Activated CD8-positive, alpha-beta memory T cell treated with anti-CD3 and anti-CD28 coated beads for 1 hour (primary cell): ENCODE measurements at places on chromosomes 6 and 20.

DNA sequence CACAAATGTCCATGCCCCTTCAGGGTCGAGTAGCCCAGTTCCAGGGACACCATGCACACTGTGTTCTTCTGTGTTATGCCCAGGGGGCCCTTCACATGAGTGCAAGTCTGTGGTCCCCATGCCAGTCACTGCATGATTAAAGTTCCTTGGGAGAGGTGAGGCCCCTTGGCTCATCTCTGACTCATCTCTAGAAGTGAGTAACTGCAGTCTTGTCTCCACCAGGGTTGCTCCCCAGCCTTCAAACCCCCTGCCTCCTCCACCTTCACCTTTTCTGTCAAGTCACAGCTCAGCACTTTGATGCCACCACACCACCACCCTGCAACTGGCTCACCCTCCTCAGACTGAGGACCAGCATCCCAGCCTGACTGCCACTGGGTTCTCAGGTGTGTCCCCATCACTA, 161.7 kb downstream of the UNC5CL start:
- no peak for DNase-seq

DNA sequence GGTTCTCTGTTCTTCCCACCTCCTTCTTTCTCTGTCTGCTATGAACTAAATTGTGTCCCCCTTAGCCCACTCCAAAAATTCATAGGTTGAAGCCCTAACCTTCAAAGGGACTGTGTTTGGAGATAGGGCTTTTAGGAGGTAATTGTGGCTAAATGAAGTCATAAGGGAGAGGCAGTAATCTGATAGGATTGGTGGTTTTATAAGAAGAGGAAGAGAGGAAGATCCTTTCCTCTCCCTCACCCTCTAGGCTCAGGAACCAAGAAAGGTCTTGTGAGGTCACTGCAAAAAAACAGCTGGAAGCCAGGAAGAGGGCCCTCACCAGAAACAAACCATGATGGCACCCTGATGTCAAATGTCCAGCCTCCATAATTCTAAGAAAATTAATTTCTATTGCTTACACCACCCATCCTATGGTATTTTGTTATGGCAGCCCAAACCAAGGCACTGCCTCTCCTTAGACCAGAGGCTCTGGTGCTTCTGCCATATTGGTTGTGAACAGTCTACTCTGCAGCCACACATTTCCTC, 135.1 kb upstream of the COL21A1 start:
- DNase-seq = no peak

DNA sequence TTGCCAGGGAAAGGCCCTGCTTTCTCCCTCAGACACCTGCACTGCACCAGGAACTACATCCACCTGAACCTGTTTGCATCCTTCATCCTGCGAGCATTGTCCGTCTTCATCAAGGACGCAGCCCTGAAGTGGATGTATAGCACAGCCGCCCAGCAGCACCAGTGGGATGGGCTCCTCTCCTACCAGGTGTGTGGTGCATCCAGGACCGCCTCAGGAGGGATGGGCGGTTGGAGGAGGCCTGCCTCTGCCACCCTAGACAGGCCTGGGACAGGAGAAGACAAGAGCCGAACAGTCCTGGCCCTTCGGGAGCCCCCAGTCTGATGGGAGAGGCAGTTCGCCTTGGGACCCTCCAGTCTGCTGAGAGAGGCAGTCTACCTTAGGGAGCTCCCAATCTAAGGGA, 24.2 kb downstream of the GLP1R start:
- DNase-seq = no peak

GRCh38 chr20:40630713-40631112, 58.3 kb downstream of the MAFB start:
- no peak for DNase-seq

DNA sequence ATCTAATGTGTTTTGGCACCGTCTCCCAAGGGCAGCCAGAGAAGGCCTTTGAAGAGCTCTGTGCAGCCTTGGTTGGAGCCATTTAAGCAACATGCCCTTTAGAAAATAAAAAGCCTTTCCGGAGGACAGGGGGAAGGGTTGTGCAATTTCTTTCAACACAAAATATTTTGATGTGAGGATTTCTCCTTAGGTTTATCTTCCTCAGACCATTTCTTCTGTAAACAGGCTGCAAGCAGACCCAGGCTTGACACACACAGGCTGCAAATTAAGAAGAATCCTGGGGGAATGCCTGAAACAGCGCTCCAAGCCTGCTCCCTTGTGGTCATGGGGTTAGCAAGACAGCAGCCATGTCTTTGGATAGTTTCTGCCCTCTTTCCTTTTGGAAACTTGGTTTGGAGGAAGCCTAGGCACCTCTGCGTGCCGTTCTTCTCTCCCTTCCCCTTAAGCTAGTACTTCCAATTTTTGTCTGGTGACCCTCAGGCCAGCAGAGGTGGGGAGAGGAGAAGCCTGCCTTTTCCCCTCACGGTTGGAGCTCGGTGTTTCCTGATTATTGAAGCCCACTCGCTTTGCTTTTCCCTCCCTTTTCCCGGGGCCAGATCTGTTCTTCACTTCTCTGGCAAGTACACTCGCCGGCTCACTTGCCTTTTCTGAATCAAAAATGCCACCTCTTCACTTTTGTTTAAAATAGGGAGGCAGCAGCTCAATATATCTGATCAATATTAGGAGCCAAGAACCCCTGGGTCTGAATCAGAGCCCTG, 39.6 kb upstream of the NOX3 start:
- no peak for DNase-seq

DNA sequence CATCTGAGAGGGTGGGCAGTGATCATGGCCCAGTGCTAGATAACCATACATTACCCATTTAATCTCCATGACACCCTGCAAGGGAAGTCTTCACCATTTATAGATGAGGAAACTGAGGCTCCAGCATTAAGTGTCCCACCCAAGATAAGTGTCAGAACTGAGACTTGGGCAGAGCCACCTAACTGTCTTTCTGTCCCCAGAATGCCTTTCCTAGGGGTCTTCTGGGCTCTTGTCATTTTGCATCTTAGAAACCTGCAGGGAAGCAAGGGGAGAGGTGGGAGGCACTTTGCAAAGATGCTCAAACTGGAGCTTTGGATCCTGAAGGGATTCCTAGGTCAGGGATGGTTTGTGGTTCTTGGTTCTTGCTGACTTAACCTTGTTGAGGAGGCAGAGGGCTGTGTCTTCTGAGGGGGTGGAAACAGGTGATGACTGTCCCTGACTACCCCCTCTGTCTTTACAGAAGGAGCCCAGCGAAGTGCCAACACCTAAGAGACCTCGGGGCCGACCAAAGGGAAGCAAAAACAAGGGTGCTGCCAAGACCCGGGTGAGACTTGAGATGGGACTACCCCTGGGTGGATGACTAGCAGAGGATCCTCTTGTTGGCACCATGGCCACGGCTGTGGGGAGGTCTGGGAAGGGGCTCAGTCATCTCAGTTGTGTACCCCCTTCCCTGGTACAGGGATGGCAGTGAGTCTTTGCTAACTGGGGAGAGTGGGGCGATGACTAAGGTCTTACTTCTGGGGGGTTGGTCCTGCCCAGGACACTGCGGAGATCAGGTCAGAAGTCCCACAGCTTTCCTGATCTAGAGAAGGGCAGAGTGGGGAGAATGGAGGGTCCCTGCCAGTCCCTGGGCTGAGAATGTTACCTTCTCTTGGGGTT, 5.8 kb downstream of the HMGA1 start:
- no peak for DNase-seq

DNA sequence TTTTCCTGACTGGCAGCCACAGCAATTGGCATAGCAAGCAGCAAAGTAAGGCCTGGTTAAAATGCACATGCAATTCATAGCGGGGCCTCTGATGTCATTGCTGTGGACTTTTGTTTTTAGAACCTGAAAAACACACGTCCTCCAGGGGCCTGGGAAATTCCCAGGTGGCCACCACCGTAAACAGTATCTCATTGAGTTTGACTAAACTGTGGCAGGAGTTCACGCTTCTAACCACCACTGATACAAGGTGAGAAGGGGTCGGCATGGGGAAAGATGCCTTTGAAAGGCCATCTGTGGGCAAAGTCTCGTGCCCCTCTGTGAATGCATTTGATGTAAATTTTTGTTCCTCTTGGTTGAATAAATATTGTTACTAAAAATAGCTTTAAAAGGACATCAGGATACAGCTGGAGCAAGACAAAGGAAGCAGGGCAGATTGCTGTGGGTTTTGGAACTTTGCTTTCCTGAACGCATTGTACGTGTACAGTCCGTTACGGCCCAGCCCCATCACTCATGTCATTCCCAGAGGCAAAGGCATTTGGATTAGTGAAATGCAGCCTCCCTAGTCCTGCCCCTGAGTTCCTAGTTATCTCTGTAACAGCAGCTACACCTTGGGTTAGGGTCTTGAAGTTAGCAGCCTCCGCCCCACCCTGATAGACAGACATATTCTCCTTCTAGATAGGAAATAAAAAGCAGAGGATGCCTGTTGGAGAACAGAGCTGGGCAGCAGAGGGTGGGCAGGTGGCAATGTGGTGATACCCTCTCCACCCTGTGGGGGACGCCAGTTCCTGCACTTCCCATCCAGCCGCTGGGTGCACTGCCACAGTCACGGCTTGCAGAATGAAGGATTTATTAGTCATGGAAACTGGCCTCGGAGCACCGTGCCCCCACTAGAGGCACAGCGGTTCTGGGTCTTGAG, 80.3 kb downstream of the ZDHHC14 start:
- no peak for DNase-seq

DNA sequence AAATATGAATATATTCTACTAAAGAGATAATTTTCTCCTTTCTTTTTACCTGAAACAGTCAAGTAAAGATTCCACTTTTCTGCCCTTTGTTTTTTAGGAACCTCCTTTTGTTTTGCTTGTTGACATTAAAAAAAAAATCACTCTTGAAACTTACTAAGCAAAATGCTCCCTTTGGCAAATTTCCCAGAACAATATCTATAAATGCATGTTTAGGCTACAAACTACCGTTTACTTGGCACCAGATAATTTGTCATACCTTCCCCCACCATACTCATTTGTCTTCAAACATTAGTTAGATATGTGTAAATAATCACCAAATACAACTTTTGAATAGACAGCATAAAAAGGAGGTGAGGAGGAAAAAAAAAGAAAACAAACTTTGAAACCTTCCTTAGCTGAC, 604.7 kb downstream of the RFPL4B start:
- DNase-seq = no peak

DNA sequence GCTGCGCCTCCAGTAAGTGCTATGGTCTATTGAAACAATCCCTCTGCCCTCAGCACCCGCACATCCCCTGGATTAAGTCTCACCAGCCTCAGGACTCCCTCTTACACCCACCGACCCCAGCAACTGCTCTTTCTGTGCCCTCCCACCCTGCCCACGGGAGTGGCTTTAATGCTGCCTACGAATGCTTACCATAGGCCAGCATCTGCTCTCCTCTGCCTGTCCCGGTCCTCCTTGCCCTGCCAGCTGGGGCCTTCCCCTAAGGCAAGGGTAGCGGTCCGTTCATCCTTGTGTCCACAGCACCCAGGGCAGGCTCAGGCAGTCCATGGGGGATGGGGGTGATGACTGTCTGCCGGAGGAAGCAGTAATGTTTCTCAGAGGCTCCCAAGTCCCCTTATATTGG, 4.1 kb downstream of the EBF4 start:
- no peak for DNase-seq

DNA sequence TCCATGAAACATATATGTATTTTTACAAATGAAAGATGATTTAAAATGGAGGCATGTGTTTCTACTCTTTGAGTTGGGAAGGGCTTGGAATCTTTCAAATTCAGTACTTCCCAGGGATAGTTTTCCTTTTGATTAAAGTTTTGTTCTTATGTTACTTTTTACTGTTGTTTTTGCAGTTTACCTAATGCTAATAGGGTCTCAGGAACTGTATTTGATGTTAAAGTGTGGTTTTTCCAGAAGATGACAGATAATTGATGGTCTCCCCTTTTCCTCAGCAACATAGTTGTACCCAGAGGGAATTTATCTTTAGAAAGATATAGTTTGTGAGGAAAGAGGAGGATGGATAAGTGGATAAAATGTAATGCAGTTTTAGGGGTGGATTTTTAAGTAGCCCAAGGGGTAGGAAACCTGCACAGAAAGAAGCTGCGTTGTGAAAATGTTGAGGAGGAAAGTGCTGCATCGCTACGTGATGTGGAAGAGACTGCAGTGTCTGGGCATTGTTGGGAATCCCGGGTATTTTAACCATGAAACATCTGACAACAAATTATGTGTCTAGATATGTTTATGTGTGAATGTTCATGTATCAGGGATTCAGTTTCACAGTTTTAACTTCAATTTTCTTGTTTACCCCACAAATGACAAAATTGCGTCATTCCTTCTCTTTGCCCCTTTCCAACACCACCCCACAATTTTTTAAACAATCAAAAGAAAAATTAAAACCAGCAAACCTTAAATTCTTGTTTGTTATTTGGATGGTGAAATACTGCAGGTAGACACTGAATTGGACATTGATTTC, 42.3 kb downstream of the GNAS start:
- no peak for DNase-seq

DNA sequence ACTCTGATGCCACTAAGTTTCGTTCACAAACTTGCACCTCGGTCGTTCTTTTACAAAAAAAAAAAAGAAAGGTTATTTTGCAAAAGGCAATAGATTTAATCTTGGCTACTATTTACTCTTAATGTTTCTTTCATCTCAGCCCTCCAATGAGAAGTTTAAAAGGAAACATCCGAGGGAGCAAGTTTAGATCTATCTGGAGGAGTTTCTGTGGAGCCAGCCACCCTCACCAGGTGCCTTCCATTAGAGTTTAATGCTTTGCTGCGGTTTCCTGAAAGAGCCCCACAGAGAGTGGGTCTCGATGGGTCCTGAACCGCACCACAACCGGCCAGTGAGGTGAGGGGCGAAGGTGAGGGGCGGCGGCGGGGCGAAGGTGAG, 632 bp downstream of the PRKN start:
- DNase-seq = no peak

GRCh38 chr6:117502580-117502979, 20.1 kb downstream of the DCBLD1 start:
- no peak for DNase-seq

DNA sequence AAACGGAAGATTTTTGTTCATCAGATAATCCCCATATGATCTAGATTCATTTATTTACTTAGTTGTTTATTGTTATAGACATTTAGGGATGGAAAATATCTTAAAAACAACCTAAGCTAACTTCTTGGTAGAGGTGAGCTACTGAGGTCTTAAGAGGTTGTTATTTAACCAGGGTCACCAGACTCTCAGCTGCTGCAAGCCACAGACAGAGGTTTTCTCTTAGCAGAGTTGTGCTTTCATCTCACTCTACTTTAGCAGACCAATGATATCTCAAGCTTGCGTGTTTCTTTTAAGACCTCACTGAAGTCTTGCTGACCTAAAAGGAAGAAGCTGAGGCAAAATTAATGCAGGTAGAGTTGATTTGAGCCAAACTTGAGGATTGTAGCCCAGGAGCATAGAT, 43.6 kb downstream of the NCOA7 start:
- DNase-seq = no peak

GRCh38 chr6:43883847-43884651, 114.0 kb downstream of the VEGFA start:
- DNase-seq = no peak

GRCh38 chr6:111777357-111777756, 95.9 kb downstream of the FYN start:
- DNase-seq = no peak

DNA sequence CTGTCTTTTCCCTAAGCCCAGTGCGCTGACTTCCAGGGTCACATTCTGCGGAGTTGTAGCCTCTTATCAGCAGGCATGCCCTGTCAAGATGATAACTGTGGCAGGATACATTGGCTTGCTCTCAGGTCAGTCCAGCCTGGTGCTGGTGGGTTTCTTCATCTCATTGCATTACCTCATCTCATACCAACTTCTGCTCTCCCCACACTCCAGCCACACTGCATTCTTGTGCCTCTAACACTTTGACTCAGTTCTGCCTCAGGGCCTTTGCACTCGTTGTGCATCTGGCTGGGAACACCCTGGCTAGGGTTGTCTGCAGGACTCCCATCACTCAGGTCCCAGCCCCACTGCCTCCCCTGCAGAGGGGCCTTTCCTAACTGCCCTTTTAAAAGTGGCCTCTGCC, 110.3 kb upstream of the BACH2 start:
- DNase-seq = no peak
